OCI-LY7 (cell line): ENCODE measurements at places on chromosomes 6 and 20.

- DNase-seq, result peak; percentile 88
Observed at GRCh38 chr20:59007665-59008511, 834 bp upstream of the CTSZ start.

DNA sequence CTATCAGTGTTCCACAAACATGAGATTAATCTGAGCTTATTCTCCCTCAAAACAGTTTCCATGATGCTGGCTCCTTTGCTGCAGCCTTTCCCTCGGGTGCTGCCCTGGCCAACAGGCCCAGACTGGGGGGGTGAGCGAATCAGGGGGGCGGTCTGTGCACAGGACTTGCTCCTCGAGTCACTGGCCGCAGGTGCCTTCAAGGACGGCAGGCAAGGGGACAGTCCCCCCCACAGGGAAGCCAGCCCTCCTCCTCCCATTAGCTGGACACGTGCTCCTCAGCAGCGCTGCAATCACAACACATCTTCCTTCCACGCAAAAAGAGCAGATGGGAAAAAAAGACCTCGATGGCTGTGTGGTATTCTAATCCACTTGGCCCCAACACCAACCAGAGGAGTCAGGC, 10.0 kb downstream of the YTHDF1 start:
- DNase-seq, result no peak

GRCh38 chr20:50281831-50282591, 91.4 kb downstream of the CEBPB start:
- peak; percentile 27 for DNase-seq

GRCh38 chr6:18121580-18122127, 823 bp downstream of the NHLRC1 start:
- DNase-seq, result peak; percentile 28

DNA sequence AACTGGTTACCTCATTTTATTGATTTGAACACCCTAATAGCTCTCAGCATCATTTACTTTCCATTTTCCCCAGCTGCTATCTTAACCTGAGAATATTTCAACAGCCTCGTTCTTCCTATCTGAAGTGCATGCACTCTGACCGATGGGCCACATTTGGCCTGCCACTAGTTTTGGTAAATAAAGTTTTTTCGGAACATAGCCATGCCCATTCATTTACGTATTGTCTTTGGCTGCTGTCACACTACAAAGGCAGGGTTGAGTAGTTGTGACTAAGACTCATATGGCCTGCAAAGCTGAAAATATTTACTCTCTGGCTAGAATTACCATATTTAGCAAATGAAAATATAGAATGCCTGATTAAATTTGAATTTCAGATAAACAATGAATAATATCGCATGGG, 10.8 kb downstream of the ADGRF4 start:
- DNase-seq, result no peak
